ENCODE measurements at places on chromosomes 5 and 9.

DNA sequence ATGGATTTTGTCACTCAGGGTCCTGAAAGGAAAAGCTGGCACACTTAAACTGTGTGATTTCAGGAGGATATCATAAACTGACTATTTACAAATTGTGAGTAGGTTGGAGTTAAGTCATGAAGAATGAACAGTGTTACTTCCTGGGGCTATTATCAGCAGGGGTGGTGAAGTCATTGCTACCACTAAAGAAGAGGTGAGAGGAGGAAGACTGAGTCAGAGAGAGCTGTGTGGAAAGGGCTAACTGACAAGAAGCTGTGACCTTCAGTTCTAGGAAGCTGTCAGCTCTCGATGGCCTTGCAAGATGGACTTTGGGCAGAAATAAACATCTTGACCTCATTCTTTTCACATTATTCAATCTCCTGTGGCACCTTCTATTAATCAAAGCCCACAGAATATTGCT is 72.3 kb upstream of the STARD4 start:
- no peak for DNase-seq

DNA sequence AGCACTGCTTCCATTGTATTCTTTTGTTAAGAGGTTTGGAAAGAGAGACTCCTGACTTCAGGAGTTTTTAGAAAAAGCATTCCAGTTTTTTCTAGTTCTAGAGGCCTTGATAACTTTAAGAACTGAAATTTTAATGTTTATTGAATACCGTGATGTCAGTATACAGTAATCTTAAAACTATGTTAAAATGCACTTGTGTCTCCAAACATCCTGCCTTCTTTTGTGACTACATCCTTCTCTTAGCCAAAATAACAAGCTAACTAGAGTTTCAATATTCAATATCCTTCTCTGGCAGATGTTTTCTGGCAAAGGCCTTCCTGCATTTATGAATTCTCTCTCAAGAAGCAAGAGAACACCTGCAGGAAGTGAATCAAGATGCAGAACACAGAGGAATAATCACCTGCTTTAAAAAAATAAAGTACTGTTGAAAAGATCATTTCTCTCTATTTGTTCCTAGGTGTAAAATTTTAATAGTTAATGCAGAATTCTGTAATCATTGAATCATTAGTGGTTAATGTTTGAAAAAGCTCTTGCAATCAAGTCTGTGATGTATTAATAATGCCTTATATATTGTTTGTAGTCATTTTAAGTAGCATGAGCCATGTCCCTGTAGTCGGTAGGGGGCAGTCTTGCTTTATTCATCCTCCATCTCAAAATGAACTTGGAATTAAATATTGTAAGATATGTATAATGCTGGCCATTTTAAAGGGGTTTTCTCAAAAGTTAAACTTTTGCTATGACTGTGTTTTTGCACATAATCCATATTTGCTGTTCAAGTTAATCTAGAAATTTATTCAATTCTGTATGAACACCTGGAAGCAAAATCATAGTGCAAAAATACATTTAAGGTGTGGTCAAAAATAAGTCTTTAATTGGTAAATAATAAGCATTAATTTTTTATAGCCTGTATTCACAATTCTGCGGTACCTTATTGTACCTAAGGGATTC is 43.1 kb downstream of the NDFIP1 start:
- no peak for DNase-seq

DNA sequence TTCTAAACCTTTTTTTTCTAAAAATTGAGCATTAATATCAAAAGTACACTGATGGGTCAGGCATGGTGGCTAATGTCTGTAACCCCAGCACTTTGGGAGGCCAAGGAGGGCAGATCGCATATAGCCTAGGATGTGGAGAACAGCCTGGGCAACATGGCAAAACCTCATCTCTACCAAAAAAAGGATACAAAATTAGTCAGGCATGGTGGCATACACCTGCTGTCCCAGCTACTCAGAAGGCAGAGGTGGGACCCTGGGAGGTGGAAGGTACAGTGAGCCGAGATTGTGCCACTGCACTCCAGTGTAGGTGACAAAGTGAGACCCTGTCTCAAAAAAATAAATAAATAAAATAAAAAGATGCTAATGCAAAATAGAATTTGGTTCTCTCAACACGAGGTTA is 49.4 kb downstream of the RAPGEF1 start:
- no peak for DNase-seq

- DNase-seq, result no peak
Observed at GRCh38 chr5:80151890-80152289, 104.0 kb downstream of the SERINC5 start.

DNA sequence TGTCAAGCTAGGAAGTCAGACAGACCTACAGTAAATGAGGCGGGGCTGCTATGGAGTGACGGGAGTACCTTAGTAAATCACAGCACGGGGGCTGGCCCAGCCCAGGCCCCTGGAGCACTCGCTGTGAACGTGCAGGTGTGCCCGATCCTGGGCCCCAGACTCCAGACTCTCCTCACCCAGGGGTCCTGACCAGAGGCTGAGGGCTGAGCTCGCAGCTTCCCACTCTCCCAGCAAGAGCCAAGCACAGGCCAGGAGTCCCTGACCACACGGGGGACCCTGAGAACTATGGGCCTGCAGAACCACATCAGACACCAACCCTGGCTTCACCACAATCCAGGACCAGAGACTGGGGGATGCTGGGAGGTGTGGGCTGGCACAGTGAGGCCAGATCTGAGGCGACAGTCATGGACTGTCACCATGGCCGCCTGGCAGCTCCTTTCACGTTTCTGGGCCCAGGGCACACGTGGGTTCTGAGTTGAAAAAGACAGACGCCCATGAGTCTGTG is 73.4 kb downstream of the ADAMTS2 start:
- DNase-seq, result no peak
